ENCODE measurements at places on chromosomes 16 and 17.

DNA sequence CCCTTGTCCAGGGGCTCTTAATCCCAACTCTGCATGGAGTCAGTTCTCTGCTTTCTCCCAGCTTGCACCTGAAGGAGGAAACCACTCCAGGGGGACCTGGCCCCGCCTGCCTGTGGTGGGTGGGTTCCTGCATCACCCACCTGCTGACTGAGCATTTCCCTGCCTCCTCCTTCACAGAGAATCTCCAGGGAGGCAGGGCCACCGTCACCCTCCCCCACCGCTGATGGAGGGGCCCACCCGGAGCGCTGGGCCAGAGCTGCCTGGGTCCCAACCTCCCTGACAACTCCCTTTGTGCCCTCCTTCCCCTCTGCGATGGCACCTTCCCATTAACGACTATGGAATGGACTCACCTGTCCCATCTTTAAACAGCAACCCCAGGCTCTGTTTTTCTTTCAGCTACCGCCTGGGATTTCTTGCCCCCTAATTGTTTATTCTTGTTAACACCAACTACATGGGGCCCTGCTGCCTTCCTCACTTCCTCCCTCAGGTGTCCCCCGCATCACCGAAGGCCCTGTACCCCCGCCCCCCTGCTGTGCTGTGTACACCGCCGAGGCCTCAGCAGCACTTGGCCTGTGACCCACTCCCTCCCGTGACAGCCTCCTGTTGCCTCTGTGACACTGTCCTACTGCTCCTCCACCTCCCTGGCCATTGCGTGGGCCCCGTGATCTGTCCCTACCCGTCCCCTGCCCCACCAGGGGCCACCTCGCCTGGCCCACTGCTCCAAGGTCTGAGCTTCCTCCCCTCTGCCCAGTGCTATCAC is 842 bp upstream of the TEDC2 start:
- DNase-seq: no peak

DNA sequence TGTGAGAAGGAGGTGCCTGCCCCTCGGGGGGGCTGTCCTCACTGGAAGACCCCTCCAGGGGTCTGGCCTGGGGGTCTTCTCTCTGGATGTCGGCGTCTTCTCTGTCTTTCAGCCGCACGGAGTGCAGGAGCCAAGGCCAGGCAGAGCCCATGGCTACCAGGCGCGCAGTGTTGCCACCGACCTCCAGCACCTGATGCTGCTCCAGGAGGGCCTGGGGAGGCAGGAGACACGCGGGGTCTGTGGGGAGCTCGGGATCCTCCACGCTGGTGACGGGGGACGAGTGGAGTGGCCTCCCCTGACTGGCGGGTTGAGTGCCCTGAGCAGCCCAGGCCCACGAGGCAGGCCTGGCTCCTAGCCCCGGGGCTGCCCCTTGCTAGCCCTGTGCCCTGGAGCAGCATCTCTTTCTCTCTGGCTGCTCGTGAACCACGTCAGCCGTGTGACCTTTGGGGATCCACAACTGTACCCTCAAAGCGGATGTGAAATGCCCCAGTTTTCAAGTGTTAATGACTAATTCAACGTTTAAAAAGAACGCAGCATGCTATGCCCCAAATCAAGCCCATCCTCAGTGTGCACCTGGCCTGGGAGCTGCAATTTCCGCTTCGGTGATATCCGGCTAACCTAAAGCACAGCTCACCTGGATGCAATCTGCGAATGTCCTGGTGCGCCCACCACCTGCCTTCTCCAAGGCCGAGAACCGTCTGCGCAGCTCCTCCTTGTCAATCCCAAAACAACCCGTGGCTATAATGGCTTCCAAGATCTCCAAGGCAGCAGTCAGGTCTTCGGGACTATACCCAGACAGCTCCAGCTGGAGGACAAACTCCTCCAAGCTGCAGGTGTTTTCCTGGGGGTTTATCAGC is 62.9 kb downstream of the IL21R start:
- no peak for DNase-seq

DNA sequence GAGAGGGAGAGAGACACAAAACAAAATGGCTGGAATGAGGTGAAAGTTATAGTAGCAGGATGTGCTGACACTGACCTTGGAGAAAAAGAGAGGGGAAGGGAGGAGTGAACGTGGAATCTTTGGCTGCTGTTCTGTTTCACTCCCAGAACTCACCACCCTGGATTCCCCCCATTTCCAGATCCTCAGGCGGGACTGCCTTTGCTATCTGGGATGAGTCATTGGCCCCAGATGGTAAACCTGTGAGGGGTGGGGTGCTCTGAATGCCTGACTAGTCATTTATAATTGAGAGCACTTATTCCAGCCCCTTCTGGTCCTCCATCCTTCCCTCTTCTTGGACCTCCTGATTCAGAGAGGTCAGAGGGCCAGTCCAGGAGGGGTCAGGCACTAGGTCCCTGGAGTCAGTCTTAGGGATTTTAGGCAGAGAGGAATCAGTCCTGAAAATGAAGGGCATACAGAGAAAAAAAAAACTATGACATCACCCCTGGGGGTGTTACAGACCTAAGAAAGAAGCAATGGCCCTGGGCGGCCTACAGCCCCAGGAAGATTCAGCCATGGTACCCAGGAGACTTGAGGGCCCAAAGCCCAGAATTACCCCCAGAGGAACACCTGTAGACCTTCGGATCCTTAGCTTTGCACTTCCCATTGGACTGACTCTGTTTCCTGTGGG is 2.2 kb upstream of the ZG16 start:
- DNase-seq: peak; percentile 57

- DNase-seq: no peak
These were observed 37.6 kb downstream of the USP10 start for GRCh38 chr16:84737192-84738011.

DNA sequence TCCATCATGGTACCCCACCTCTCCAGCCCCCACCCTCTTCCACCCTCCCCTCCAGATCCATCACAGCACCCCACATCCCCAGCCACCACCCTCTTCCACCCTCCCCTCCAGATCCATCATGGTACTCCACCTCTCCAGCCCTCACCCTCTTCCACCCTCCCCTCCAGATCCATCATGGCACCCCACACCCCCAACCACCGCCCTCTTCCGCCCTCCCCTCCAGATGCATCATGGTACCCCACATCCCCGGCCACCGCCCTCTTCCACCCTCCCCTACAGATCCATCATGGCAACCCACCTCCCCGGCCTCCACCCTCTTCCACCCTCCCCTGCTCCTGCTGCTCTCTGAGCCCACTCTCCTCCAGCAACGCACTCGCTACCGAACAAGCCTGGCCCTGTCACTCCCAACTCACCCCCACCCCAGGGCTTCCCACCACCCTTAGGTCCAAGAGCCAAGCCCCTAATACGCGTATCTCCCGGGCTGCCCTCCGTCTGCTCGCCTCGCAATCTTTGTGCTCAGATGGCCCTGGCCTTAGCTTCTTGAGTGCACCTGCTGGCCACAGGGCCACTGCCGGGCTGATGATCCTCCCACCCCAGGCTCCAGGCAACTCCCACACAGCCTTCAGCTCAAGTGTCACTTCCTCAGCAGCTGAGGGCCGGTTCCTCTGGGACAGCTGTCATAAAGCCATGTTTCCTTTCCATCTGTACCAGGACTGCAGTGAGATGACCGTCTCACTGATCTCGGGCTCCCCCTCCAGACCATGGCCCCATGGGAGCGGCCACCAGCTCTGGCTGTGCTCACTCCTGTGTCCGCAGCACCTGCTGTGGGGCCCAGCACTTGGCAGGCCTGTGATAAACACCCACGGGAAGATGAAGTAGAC is 25.5 kb downstream of the KDM8 start:
- peak; percentile 59 for DNase-seq

- no peak for DNase-seq
These were observed 134.7 kb downstream of the RBFOX3 start for GRCh38 chr17:79476074-79476652.

DNA sequence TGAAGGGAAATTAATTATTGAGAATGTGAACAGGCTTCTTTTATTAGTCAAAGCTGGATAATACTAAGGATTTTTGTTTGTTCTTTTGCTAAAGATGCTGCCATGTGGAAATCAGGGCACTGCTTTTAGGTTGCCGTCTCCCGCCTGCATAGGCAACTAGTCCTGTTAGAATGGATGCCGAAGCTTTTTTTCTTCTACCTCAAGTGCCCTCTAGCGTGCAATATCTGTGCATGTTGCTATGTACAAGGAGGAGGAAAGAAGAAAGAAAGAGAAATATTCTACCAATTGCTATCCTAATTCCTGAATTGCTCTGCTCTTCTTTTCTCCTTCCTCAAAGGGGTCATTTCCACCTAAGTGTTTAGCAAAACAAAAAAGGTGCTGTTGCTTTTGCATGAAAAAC is 5.2 kb upstream of the CDH8 start:
- peak; percentile 3 for DNase-seq

- no peak for DNase-seq
These were observed 95.3 kb downstream of the SOCS1 start for GRCh38 chr16:11160676-11161115.

GRCh38 chr16:53071748-53072301 is 17.0 kb downstream of the CHD9 start:
- DNase-seq: no peak

- peak; percentile 83 for DNase-seq
These were observed at the start of gene RHBDF1 for GRCh38 chr16:72561-73548. Gene RHBDF1 (minus strand): TSS chr16:72631. CDS start chr16:65015, 7,616 bp downstream.

DNA sequence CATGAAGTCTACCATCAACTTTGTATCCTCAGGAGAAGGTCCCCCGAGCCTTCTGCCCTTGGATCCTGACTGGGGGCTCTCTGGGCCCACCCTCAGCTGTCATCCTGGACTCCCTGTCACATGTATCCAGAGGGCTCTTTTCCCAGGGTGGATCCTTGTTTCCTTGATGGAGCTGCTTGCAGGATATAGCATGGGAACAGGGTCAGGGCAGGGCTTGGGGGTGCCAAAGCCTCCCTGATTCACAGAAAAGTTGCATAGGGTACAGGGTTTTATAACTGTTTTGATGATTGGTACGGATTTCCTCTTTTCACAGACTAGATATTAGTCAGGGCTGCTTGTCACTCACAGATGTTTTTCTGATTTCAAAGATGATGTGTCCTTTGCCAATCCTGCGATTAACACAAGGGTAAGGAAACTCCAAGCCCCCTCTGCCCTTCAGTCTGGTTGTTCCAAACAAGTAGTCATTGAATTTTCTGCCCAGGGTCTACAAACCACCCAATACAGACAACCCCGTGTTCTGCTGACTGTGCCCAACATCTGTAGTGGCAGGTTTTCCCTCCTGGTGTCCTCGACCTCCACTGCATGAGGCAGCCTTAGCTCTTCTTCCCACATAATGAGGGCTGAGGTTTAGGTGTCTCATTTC is 20.6 kb upstream of the SLC35G3 start:
- DNase-seq: no peak

DNA sequence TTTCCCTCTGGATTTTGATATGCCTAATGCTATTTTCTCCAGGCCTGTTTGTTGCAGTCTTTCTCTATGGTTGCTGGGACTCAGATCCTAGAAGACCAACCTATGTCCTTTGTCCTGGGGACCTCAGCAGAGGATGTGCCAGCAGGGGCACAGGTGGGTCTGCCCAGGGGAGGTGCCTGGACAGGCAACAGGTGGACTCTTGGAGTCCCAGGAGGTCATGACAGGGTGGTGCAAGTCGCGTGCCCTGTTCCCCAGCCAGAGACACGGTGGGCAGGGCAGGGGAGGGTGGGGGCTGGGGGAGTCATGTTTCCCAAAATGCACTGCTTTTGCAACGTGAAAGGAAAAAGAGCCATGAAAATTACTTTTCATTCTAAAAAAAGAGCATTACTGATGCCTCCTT is 26.3 kb upstream of the PLLP start:
- DNase-seq: no peak

DNA sequence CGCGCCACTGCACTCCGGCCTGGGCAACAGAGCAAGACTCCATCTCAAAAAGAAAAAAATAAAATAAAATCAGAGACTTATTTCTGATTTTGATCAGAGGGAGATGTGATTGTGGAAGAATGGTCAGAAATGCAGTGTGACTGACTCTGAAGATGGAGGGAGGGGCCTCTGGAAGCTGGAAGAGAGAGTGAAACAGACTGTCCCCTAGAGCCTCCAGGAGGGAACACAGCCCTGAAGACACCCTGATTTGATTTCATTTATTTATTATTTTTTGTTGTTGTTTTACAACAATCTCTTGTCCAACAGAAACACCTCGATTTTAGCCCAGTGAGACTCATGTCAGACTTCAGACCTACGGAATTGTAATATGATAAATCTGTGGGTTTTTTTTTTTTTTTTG is 26.1 kb downstream of the BCL7C start:
- DNase-seq: no peak

GRCh38 chr17:44187131-44187899 is 543 bp downstream of the TMUB2 start:
- no peak for DNase-seq

- peak; percentile 24 for DNase-seq
These were observed at the start of gene MARVELD3 for GRCh38 chr16:71626018-71626857. Gene MARVELD3 (plus strand): TSS chr16:71626184. CDS start chr16:71626230, 46 bp downstream.

DNA sequence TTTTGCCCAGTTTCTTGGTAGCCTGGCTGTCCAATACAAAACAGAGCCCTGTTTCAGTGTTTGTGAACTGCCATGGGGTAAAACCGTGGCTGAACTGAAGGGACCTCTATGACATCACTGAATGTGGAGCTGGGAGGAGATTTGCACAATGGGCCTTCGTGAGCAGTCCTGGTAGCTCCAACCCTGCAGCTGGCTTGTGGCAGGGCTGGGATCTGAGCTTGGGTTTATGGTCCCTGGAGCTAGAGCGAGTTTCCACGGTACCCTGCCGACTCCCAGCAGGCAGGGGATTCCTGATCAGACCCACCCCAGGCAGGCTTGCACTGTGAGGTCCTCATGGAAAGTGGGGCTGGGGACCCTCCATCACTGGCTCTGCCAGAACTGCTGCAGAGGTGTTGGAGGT is 247.0 kb downstream of the GSG1L start:
- DNase-seq: no peak

DNA sequence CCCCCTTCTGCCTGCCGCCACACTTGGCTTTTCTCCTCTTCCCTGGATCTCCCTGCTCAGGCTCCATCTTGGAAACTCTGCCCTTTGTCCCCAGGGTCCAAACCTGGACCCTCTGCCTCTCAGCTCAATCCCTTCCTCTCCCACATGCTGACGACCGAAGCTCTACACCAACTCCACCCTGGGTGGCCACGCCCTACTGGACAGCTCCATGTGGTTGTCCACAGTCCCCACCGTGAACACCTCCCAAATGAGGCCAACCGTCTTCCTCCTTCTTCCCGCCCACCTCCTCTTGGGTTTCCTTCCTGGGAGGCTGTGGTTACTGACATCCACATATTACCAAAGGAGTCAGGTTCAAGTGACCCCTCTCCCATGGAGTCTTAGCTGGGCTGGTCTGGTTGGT is 22.6 kb upstream of the MLKL start:
- DNase-seq: no peak

GRCh38 chr17:22454070-22454999 is 762.0 kb downstream of the KCNJ18 start:
- no peak for DNase-seq

DNA sequence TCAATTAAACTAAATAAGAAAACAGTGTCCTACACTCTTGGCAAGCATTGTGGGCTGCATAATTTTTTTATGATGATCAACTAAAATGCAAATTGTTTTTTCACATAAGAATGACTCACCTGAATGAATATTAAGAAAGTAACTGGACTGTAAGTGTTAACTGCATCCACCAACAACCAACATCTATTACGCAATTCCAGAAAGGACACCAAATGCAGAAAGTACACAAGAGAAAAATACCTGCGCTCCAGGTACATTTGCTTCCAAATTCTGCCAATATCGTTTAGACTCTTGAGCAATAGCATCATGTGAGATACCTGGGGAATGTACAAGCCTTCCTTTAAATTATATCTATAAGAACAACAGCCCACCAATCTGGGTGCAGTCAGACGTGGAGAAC is 19.8 kb upstream of the TXNDC11 start:
- no peak for DNase-seq

GRCh38 chr16:66858740-66859396 is 14.7 kb downstream of the CA7 start:
- no peak for DNase-seq

GRCh38 chr16:79618692-79619050 is 18.1 kb upstream of the MAF start:
- no peak for DNase-seq
